Tibial nerve (tissue), 4 donors: ENCODE measurements at places on chromosomes 1 and 21. TPM values are rescaled to one million over a fixed set of nuclear protein-coding genes. Genes with fewer than 3 reads are reported as not detected.
A peak's percentile ranks its signal among the peaks of the same experiment; 100 is the strongest.

The HAO2 gene
- not detected for total RNA-seq

The SOX13 gene
- total RNA-seq: 103 TPM

The USH2A gene
- 1.0 TPM for total RNA-seq

The RIIAD1 gene
- total RNA-seq: not detected

DNA sequence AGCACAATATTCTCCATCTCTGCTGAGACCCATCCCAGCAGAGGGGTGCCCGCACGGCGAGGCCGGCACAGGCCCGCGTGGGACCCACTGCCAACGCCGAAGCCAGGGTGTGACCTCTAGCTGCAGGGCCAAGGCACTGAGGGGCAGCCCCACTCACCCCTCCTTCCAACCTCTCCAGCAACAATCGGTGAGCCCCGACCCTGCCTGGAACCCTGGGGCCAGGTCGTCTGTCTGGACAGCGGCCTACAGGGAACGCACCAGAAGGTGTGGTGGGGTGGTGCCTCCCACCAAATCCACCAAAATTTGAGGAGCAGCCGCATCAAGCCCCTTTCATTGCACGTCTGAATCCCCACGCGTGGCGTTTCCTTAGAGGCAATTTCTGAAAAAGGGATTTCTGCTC, 63.0 kb upstream of the ADARB1 start:
- H3K4me3 ChIP-seq: no peak overlapping the region
- no peaks in the 10 kb centered on the region for H3K36me3 ChIP-seq
- no peak overlapping the region for H3K27ac ChIP-seq

- no peak overlapping the region for H3K27ac ChIP-seq
- H3K4me1 ChIP-seq: peaks cover 7% of the 10 kb centered on the region
- H3K4me3 ChIP-seq: no peak overlapping the region
- no peak for DNase-seq
- no peaks in the 10 kb centered on the region for H3K36me3 ChIP-seq
- H3K27me3 ChIP-seq: no peaks in the 10 kb centered on the region
These were observed 71.6 kb downstream of the SH3BGR start for GRCh38 chr21:39523399-39523798.

DNA sequence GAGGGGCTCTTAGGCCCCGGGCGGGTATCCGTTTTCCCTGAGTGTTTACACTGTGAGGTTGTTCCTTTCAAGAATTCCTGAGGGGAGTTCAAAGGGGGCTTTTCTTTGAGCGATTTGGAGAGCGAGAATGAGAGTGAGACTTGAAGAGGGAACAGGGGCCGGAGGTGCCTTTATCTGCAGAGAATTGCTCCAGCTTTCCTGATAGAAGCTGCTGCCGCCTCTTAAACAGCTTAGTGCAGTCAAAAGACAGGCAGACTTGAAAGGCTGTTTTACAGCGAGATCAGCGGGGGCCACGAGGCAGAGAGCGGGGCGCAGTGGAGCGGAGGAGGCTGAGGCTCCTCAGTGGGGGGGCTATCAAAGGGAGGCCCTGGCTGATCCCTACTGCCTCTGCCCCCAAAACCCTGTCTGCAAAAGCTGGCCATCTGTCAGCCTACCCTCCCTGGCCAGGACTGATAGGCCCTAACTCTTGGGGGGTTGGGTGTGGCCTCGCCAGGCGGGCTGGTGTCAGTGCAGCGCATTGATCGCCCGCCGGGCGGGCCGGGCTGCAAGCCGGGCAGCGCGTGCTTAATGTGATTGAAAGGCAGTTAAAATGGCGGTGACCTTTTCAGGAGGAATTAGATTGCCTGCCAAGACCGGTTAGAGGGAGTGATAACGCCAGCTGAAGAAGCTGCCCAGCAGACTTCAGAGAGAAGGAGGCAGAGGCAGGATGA, 36.4 kb downstream of the TMEM53 start:
- peaks cover 3% of the 10 kb centered on the region for H3K36me3 ChIP-seq
- no peak overlapping the region for H3K27ac ChIP-seq
- peaks cover 48% of the 10 kb centered on the region for H3K4me1 ChIP-seq
- H3K27me3 ChIP-seq: no peaks in the 10 kb centered on the region
- H3K4me3 ChIP-seq: no peak overlapping the region

GRCh38 chr1:30395631-30396030, 327.8 kb downstream of the MATN1 start:
- no peak for DNase-seq
- H3K36me3 ChIP-seq: no peaks in the 10 kb centered on the region
- no peak overlapping the region for H3K4me3 ChIP-seq
- no peak overlapping the region for H3K27ac ChIP-seq

GRCh38 chr1:168081373-168082007, 55.2 kb downstream of the GPR161 start:
- no peak overlapping the region for H3K4me3 ChIP-seq
- no peaks in the 10 kb centered on the region for H3K27me3 ChIP-seq
- peak overlapping the region; percentile 58 for H3K27ac ChIP-seq
- no peak for DNase-seq

- H3K27ac ChIP-seq: no peak overlapping the region
- no peaks in the 10 kb centered on the region for H3K36me3 ChIP-seq
- DNase-seq: no peak
- peaks cover 4% of the 10 kb centered on the region for H3K4me1 ChIP-seq
- H3K4me3 ChIP-seq: no peak overlapping the region
These were observed 134.2 kb downstream of the LMO4 start for GRCh38 chr1:87462894-87463293.

DNA sequence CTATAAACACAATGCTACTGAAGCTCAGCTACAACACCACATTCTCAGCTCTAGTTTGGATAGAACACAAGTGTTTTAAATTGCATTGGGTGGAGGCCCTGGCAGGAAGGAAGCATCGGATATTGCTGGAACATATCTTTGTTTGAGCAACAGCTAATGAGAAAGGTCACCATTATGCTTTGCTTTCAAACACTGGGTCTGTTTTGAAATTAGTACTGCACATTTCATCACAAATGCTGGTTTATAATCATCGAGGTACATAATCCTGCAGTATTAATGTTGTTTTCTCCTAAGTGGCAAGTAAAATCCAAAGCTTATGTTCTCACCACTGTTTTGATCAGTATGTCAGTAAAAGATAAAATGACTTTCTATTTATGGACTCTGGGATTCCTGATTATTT, 61.5 kb upstream of the ARHGAP29 start:
- H3K4me3 ChIP-seq: no peak overlapping the region
- peak; percentile 49 for DNase-seq
- no peaks in the 10 kb centered on the region for H3K4me1 ChIP-seq
- no peaks in the 10 kb centered on the region for H3K27me3 ChIP-seq

DNA sequence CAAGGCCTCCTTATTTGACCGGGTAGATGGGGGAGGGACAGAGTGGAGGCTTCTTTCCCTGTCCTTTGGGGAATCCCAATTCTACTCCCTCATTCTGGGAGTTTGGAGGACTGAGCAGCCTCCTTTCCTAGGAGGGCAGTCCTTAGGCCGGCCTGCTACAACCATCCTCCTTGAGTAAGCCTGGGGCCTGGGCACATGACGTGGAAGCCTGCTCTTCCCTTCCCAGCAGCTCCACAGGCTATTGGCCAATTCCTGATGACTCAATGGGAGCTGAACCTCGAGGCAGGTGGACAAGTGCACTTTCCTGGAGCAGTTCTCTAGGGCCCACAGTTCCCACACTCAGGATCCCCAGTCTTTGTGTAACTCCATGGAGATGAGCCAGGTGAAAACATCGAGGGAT, 3.1 kb downstream of the KCNA10 start:
- no peaks in the 10 kb centered on the region for H3K36me3 ChIP-seq
- no peaks in the 10 kb centered on the region for H3K27me3 ChIP-seq
- H3K4me3 ChIP-seq: no peak overlapping the region
- no peak overlapping the region for H3K27ac ChIP-seq
- H3K4me1 ChIP-seq: no peaks in the 10 kb centered on the region

DNA sequence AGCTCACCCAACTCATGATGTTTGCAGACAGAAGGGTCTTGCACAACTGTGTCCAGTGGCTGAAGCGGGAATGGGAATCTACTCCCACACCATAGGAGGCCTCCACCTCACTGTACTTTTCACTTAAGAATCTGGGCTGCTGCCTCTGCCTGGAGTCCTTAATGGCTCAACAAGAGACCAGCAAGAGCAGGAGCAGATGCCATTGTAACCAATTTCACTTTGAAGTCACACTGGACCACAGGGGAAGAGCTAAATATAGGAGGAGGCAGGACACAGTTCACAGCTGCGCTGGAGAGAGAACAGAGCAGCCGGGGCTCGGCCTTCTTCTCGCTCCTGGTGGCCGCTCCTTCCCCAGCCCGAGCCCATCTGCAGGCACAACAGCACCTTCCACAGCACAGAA, 120.4 kb downstream of the SIPA1L2 start:
- peaks cover 10% of the 10 kb centered on the region for H3K4me1 ChIP-seq
- DNase-seq: no peak
- H3K4me3 ChIP-seq: no peak overlapping the region
- H3K36me3 ChIP-seq: no peaks in the 10 kb centered on the region

GRCh38 chr21:41465176-41465781, 39.2 kb downstream of the MX1 start:
- no peak for DNase-seq
- H3K27me3 ChIP-seq: peaks cover 7% of the 10 kb centered on the region
- no peaks in the 10 kb centered on the region for H3K36me3 ChIP-seq
- no peaks in the 10 kb centered on the region for H3K4me1 ChIP-seq
- no peak overlapping the region for H3K4me3 ChIP-seq

DNA sequence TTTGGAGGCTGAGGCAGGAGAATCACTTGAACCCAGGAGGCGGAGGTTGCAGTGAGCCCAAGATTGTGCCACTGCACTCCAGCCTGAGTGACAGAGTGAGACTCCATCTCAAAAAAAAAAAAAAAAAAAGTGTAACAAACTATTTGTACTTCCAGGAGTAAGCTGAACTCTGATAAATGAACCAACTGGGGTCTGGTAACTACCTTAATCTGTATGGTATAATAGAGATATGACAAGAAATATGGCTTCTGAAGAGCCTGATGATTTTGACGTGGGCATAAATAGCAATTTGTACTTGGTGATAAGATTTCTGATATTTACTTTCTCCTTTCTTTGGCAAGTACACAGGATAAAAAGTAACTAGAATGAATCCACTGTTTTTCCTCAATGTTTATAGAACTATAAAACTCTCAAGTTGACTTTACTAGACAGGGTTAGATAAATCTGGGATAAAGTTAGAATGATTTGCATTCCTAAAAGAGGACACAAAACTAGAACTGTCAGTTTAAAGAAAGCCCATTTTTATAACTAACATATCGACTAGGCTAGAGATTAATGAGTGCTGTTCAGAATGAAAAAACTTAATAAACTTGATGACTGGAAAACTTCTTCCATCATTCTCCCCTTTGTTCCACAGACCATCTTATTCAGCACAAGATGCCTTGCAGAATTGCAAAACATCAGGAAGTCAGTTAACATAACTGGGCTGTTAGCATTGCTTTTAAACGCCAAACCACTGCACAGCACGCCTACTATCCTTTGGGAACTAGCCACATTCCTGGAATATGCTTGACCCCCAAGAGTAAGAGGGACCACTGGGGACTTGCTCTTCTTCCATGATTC, 51.5 kb upstream of the EDARADD start:
- no peak overlapping the region for H3K4me3 ChIP-seq
- H3K4me1 ChIP-seq: no peaks in the 10 kb centered on the region
- no peak for DNase-seq

GRCh38 chr21:46063734-46064680, 33.9 kb upstream of the COL6A2 start:
- no peaks in the 10 kb centered on the region for H3K36me3 ChIP-seq
- H3K27me3 ChIP-seq: no peaks in the 10 kb centered on the region
- no peak overlapping the region for H3K4me3 ChIP-seq
- DNase-seq: no peak
- H3K4me1 ChIP-seq: no peaks in the 10 kb centered on the region

- no peaks in the 10 kb centered on the region for H3K36me3 ChIP-seq
- no peaks in the 10 kb centered on the region for H3K27me3 ChIP-seq
- DNase-seq: no peak
- H3K4me3 ChIP-seq: no peak overlapping the region
- H3K4me1 ChIP-seq: no peaks in the 10 kb centered on the region
These were observed 109.6 kb downstream of the TBX19 start for GRCh38 chr1:168390271-168390670.

- H3K36me3 ChIP-seq: no peaks in the 10 kb centered on the region
- no peak for DNase-seq
- peaks cover 7% of the 10 kb centered on the region for H3K4me1 ChIP-seq
- peak overlapping the region; percentile 23 for H3K4me3 ChIP-seq
- H3K27ac ChIP-seq: peak overlapping the region; percentile 52
- no peaks in the 10 kb centered on the region for H3K27me3 ChIP-seq
These were observed 100.9 kb downstream of the TSEN15 start for GRCh38 chr1:184152434-184152898.

DNA sequence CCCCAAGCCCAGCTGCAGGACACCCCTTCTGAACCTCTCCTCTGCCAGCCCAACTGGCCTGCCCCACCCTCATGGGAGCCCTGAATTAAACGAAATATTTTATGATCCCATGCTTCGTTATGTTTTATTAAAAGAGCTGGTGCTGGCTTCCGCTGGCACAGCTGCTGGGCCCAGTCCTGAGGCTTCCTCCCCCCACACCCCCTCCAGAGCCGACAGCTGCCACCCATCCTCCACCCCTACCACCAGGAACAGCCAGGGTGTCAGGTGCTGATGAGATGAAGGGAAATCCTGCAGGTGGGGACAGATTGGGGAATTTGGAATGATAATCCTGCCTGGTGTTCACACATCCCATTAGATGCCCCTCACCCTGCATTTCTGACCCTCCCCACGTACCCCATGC, 19.0 kb downstream of the IGSF21 start:
- no peak for DNase-seq
- H3K27ac ChIP-seq: no peak overlapping the region
- no peak overlapping the region for H3K4me3 ChIP-seq
- H3K4me1 ChIP-seq: no peaks in the 10 kb centered on the region
- no peaks in the 10 kb centered on the region for H3K36me3 ChIP-seq
- H3K27me3 ChIP-seq: no peaks in the 10 kb centered on the region

DNA sequence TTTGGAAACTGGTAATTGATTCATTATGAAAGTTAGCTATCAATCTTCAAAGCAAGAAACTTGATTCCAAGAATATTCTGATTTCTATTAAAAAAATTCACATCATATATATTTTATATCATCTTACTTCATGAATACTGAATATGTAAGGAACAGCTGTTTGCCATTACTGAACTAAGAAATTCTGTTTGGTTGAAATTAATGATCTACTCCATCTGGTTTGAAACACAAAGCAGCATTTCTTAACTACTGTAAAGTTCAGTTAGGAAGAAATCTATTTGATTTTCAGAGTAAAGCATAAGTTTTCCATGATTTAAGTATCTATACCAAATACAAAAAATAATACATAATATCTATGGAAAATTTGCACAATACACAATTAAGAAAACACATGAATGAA, 66.0 kb upstream of the SCYL3 start:
- no peaks in the 10 kb centered on the region for H3K27me3 ChIP-seq
- H3K4me1 ChIP-seq: no peaks in the 10 kb centered on the region
- no peak for DNase-seq
- peaks cover 7% of the 10 kb centered on the region for H3K36me3 ChIP-seq
- H3K4me3 ChIP-seq: no peak overlapping the region

- no peaks in the 10 kb centered on the region for H3K4me1 ChIP-seq
- H3K27ac ChIP-seq: no peak overlapping the region
- no peak overlapping the region for H3K4me3 ChIP-seq
- H3K27me3 ChIP-seq: no peaks in the 10 kb centered on the region
- peak; percentile 38 for DNase-seq
These were observed 14.4 kb upstream of the ZFYVE9 start for GRCh38 chr1:52127181-52128180.
